HFFc6 (cell line): ENCODE measurements at places on chromosomes 12 and 14.
A peak's percentile ranks its signal among the peaks of the same experiment; 100 is the strongest.

GRCh38 chr14:102608064-102608446 is 15.6 kb downstream of the RCOR1 start:
- no peak for DNase-seq

DNA sequence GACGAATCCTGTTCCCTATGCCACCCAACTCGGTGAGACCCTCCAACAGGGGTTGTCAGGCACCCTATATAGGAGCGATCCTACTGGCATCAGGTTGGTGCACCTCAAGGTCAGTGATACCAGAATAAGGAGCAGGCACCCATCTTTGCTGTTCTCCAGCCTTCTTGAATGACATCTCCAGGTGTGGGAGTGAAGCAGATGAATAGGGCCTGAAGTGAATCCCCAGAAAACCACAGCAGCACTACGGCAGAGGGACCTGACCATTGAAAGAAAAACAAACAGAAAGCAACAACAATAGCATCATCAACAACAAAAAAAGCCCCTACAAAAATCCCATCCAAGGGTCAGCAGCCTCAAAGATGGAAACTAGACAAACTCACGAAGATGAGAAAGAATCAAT is 445.2 kb upstream of the ATP2B1 start:
- no peak for DNase-seq

DNA sequence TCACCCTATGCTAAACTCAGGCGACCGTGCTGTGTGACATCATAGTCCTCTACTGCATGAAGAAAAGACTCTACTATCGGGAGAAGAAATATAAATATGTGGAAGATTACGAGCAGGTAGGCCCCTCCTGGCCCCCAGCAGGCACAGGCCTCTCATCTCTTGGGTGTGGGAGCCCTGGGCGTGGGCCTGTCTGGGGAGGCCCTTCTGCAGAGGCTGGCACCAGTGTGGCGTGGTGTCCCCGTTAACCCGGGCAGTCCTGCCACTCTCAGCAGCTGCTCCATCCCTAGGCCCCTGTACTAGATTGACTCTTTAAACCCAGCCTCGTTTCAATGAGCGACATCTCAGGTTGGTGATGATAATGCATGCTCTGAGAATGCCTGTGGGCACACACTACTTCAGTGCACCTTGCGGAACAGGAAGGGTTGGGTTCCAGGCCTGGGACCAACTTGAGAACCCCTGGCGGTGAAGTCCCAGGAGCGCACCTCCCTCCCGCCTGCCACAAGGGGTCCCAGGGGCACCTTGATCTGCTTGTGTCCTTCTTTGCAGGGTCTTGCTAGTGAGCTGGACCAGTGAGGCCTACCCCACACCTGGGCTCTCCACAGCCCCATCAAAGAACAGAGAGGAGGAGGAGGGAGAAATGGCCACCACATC is 23.2 kb downstream of the P2RX4 start:
- no peak for DNase-seq

- no peak for DNase-seq
Measured at GRCh38 chr12:51205350-51205749, 12.5 kb downstream of the POU6F1 start.

GRCh38 chr12:94649349-94650142 is 811 bp downstream of the TMCC3 start:
- DNase-seq, result no peak

DNA sequence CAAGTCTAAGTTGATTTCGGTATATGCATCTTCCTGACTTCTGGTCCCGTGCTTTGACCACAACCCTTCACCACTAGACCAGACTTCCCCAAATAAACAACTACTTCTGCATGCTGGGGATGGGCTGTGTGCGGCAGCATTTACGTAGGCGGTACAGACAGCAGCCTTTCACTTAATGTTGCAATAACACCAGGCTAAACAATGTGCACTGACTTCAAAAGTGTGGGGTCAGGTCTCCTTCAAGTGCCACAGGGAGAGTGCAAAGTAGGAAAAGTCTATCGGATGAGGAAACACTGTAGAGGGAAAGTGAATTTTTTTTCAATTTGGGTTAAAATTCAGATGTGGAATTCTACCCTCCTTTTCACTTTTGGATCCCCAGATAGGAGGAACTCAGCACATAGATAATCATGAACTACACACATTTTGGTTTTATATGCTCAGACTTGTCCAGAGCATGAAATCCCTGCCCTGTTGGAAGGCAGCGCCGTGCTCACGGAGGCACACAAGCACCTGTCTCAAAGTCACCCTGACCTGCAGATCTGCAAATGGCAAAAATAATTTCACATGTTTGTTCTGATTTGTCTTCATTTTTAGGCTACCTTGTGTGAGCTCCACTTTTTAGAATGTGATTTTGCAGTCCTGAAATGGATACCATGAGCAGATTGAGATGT is 3.6 kb upstream of the FOS start:
- DNase-seq, result no peak

GRCh38 chr14:34122081-34122480 is 171.2 kb upstream of the EGLN3 start:
- DNase-seq, result no peak

- no peak for DNase-seq
Measured at GRCh38 chr12:66662729-66663128, 16.1 kb downstream of the GRIP1 start.

GRCh38 chr14:78028471-78028870 is 141.7 kb upstream of the NRXN3 start:
- DNase-seq, result no peak

GRCh38 chr14:62289471-62289870 is 527.3 kb downstream of the SNAPC1 start:
- DNase-seq, result peak; percentile 12

DNA sequence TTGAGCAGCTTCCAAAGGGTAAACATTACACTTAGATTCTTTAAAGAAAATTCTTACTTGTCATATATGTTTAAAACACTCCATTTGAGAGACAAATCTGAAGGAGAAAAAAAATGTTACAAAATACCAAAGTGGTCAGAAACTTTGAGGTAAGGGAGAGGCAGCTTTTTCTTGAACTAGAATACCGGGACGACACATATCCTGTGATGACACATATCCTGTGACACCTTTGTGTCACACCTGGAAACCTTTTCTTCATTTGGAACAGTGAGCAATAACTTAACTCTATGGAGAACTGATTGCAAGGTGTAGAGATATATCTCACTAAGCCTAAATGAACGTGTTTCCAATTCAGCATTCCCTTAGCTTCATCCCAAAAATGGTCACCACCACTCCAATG is 4.6 kb upstream of the GRIN2B start:
- no peak for DNase-seq

- DNase-seq, result peak; percentile 60
Measured at GRCh38 chr14:75636100-75636692, 24.5 kb downstream of the ERG28 start.

DNA sequence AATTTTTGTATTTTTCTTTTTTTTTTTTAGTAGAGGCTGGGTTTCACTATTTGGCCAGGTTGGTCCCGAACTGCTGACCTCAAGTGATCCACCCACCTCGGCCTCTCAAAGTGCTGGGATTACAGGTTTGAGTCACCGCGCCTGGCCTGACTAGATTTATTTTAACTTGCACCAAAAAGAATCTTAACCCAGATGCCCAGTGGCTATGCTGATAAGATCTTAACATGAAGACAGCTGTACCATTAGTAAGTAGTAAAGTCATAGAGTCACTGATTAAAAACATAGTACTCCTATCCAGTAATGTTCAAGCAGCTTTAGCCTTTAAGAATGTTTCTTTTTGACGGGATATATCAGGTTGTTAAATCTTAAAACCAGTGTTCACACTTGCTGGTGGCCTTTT is 1061.8 kb upstream of the FLRT2 start:
- DNase-seq, result peak; percentile 90

DNA sequence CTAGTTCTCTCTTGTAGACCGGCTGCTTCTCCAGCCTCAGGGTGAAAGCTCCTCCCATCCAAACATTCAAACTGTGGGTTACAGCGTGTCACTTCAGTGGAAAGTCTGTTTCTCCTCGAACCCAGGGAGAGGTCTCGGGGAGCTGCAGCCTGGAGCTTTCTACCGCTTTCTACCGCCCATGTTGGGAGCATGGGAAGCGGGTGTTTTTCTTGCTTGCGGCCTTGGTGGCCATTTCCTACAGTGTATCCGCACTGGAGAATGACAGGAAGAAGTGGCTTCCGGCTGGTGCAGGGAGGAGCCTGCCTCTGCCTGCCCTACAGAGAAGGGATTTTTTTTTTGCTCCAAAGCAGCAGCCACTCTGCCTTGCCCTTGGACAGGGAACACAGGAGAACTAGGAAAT is 21.2 kb downstream of the ZFP36L1 start:
- DNase-seq, result no peak

GRCh38 chr12:46461907-46462640 is 89.5 kb upstream of the SLC38A2 start:
- DNase-seq, result peak; percentile 20

GRCh38 chr12:10457760-10458159 is 4.6 kb upstream of the KLRC1 start:
- DNase-seq, result no peak

- no peak for DNase-seq
Measured at GRCh38 chr14:52091928-52092327, 23.1 kb upstream of the NID2 start.
